ENCODE measurements at places on chromosomes 1 and 21.

- DNase-seq, result no peak
These were observed 226.2 kb downstream of the AJAP1 start for GRCh38 chr1:4880626-4881025.

DNA sequence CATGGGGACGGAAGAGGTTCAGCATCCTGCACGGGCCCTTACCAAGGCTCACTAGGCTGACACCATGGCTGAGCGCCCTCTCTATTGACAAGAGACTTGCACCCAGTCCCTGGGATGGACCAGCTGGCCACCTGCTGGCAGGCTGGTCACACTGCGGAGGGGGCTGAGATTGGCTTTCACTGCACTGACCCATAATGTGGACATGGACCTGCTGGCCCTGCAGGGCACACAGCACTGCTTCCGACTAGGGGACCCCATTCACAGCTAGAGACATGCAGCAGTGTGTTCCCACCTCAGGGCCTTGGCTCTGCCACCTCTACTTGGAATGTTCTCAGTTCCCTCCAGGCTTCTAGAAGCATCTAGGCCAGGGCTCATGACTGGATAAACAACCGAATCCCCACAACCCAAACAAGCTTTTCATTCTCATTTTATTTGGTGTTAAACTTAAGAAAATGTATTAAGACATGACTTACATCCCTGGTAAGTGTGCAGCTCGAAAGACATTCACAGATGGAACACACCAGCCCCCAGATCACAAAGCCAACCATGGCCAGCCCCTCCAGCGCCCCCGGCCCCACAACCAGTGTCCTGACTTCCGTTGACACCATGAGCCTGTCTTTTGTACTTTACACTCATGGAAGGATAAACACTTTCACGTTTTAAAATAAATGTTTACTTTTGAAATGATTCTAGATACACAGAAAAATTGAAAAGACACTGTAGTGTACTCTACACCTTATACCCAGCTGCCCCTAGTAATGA is 9.3 kb upstream of the SRARP start:
- peak; percentile 45 for DNase-seq

DNA sequence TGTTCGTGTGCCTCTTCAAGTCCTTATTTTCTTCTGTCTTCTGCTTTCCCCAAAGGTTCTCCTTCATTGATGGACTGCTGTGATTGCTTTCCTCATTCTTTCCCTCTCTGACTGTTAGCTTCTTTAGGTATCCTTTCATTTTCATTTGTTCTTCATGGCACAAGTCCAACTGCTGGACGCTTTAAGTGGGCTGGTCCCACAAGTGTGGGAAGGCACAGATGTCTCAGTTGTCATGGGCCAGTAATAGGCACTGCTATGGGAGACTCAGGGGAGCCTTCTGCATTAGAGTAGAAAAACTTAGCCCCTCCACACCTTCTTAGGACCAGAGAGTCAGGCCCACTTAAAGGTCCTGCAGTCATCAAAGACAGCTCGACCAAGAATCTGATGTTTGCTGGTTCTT is 122.3 kb upstream of the C1orf105 start:
- no peak for DNase-seq

DNA sequence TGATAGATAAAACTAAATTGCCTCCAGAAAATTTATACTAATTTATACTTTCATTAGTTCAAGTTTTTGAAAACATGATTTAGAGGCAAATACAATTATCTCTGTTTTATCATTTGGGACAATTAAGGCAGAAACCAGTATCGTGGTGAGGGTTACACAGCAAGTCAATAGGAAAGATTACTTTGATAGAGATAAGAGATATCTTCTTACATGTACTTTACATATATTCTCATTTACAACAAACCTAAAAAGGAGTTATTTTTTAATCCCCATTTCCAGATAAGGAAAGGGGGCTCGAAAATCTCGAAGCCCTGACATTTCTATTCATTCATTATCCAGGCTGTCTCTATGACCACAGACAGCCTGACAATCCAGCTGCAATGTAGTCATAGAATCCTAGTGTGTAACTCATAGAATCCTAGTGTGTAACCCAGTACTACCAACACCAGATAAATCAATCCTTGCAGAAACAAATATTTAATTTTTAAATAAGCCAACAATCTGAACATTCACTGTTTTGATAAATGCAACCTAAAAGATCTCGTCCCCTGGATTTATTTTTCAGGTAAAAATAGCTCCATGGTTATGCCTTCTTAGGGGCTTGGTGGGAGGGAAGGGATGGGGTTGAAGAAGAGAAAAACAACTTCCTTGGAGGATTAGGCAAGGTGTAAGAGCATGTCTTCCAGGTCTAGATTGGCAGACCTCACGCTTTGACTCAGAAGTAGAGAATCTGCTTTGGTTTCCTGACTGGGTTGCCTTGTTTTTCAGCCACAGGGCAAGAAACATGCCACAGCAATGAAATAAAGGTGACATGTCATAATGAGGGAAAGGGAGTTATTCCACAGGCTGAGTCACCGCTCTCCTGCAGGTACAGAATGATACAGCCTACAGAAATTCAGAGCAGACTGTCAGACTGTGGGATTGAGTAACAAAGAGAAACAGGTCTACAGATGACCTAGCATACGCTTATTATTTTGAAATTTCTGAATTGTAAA is 45.6 kb downstream of the IRF2BP2 start:
- DNase-seq, result peak; percentile 13

DNA sequence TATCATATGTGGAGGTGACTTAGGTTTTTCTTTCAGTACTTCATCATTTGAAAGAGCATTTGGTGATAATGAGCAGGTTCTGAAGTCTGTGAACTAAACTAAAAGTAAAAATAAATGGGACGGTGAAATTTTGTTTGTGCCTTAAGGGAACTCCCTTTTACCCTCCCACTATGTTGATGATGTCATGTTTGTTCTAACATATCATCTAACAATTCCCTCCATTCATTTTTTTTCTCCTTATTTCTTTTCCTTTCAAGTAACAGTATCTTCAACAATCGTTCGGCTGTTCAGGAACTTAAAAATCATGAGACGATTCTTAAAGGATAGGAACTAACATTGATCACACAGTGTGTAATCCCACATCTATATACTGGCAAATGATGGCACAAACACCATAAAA is 30.0 kb upstream of the IRF2BP2 start:
- no peak for DNase-seq

DNA sequence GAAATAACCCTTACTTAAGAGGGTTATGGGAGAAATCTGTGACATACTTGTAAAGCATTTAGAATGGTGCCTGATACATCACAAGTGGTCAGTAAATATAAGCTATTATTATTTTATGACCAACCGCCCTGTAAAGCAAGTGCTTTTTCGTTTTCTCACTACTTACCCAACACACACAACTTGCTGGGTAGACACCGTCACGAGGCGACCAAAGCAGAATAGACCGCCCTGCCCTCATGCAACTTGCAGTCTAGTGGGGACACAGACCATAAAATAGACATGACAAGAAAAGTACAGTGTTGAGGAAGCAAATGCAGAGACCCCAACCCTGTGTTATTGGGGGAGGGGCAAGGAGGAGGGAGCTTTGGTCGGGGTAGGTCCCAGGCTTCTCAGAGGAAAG is 744 bp upstream of the IGSF3 start:
- no peak for DNase-seq

DNA sequence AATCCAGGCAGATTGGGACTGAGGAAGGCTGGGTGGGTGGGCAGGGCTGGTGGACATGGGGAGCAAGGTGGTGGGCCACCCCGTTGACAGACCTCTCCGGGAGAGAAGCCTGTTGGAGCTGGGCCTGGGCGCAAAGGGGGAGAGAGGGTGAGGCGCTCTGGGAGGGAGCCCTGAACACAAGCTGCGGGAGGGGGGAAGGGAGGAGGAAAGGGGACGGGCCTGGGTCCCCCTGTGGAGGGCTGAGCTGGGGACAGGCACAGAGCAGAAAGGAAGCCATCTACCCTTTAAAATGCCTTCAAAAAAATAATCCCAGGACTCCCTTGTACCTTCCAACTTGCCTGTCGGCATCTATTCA is 161.8 kb downstream of the PSMG1 start:
- no peak for DNase-seq

- no peak for DNase-seq
These were observed 109.3 kb downstream of the TNFSF18 start for GRCh38 chr1:172941471-172941870.

DNA sequence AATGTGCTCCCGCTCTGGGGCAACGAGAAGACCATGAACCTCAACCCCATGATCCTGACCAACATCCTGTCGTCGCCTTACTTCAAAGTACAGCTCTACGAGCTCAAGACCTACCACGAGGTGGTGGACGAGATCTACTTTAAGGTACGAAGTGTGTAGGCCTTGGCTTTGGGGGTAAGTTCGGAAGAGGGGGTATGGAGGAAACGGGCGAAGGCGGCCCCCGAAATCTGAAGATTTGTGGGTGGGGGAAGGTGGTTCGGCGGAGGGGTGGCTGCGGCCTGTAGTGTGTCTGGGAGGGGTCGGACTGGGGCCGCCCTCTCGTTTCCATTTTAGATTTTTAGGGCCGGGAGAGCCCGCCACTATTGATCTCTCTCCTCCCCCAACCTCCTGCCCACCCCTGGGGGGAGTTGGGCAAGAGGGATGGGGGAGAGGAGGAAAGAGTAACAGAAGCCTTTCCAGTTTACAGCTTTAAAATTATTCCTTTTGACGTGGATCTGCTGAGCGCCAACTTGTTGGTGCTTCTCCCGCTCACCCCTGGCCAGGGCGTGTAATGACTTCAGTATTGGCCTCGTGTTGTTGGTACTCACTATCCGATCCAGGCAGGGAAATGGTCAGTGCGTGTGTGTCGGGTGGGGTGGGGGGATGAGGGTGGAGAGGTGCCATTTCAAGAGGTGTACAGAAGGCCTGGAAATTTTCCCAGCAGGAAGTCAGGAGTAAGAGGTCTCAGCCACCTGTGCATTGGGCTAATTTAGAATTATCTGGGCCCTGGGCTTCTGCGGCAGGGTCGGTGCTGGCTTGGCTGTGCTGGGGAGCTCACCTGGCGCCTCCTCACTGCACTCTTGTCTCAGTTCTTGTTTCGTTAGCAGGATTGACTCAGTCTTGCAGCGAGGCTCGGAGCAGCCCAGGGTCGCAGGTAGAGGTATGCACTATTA is 880 bp downstream of the PRPF38B start:
- peak; percentile 49 for DNase-seq

DNA sequence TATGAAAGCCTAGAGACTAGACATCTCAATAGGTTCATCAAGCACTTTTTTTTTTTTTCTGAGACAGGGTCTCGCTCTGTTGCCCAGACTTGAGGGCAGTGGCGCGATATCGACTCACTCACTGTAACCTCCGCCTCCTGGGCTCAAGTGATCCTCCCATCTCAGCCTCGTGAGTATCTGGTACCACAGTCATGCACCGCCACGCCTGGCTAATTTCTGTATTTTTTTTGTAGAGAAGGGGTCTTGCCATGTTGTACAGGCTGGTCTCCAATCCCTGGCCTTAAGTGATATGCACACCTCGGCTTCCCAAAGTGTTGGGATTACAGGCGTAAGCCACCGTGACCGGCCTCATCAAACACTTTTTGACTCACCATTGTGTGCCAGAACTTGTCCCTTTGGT is 613 bp upstream of the GPATCH4 start:
- no peak for DNase-seq

DNA sequence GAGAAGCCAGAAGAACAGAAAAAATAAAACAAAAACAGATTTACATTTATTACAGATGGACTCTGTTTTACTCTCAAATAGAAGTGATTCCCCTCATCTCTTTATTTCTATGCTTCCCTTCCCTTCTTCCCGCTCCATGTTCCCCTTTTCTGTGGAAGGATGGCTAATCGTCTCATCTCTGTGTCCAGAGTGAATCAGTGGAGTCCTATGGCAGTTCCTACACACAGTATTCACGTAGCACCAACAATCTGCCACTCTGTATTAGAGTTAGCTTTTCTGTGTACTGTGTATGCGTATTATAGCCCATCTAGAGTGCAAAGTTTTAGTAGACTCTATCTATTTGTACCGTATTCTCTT is 6.8 kb upstream of the ERO1B start:
- DNase-seq, result no peak

DNA sequence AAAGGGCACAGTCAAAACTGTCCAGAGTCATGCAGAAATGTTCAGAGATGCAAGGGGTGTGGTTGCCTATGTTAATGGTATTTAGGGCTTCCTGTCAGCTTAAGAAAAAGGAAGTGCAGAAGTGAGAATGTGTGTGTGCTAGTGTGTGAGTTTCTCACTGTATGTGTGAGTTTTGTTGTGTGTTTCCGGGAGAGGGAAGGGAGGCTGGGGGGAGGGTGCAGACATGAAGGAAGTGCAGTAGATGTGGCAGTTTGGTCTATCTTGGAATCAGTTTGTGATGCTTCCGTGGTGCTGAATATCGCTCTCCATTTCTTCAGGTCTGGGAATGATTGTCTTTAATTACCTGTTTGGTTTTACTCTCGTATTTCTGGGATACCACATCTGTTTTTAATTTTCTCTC is 16.5 kb upstream of the ATP6V1G3 start:
- DNase-seq, result peak; percentile 24

GRCh38 chr1:25556791-25557476 is 13.5 kb downstream of the LDLRAP1 start:
- no peak for DNase-seq

GRCh38 chr1:168520052-168520751 is 23.6 kb downstream of the XCL2 start:
- DNase-seq, result no peak

- peak; percentile 51 for DNase-seq
These were observed 36.7 kb downstream of the CAPN2 start for GRCh38 chr1:223748773-223749733.

DNA sequence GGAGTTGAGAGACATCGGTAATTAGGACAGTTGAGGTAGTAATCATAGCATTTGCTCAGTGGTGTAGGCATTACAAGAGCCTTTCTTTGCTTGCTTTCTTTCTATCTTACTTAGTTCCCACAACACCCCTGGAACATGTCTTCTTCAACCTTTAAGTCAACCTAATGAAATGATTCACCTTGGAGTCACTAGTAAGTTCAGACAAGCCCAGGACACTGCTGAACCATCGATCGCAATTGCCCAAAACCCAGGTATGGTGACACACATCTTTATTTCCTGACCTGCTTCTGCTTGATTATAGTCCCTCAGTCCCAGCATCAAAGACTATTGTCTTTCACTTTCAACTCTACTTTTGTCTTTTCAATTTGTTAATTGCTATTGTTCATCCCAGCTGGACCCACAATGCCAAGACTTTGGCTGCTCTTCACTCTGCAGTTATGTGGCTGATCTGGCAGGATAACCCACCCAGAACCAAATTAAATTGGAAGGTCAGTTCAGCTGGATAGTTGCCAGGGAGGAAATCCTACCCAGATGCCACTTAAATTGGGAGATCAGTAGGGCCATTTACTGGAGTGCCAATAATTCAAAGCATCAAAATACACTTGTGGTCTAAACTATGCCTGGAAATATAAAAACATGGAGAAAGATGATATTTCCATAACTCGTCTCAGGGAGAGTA is 272.9 kb downstream of the RWDD3 start:
- no peak for DNase-seq
